Glutamatergic neuron (in vitro differentiated cells): ENCODE measurements at places on chromosomes 1 and 21. TPM values are rescaled to one million over a fixed set of nuclear protein-coding genes. Genes with fewer than 3 reads are reported as not detected.
A peak's percentile ranks its signal among the peaks of the same experiment; 100 is the strongest.

The AGBL4 gene
- 3.5 TPM for total RNA-seq

The PEAR1 gene
- 1.2 TPM for total RNA-seq

The SLC44A3 gene
- total RNA-seq, result 129 TPM

The RAB7B gene
- total RNA-seq, result not detected

The BEST4 gene
- total RNA-seq, result 0.88 TPM

The C1orf94 gene
- total RNA-seq, result not detected

The ADAMTS5 gene
- total RNA-seq, result 22.5 TPM

The CHI3L2 gene
- total RNA-seq, result not detected

The EFNA1 gene
- total RNA-seq, result 1.7 TPM

The PADI3 gene
- not detected for total RNA-seq

The ALDH4A1 gene
- total RNA-seq, result 28.9 TPM

The PDE4DIP gene
- total RNA-seq, result 163 TPM

The IL22RA1 gene
- total RNA-seq, result not detected

The C4BPA gene
- not detected for total RNA-seq

DNA sequence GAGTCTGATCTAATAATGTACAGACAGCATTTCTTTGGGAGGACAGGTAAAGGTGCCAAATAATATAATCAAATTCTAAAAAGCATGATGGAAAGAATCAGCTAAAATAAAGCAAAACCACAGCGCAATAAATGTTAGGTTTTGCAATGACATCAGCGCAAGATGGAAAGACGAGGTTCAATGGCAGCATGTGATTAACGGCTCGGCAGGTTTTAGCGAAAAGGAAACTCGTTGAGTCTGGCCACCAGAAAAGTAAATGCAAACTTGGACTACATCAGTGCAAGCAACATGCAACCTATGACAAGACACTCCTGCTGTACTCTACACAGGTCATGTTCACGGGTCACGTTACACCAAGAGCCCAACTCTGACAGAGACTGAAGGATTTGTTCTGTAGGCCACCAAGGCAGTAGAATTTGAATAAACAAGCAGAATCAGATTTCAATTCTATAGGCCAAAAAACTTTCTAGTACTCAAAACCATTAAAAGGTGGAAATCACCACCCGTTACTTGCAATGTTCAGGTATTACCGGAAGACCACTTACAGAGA lies 4.5 kb downstream of the SIPA1L2 start:
- DNase-seq, result no peak

DNA sequence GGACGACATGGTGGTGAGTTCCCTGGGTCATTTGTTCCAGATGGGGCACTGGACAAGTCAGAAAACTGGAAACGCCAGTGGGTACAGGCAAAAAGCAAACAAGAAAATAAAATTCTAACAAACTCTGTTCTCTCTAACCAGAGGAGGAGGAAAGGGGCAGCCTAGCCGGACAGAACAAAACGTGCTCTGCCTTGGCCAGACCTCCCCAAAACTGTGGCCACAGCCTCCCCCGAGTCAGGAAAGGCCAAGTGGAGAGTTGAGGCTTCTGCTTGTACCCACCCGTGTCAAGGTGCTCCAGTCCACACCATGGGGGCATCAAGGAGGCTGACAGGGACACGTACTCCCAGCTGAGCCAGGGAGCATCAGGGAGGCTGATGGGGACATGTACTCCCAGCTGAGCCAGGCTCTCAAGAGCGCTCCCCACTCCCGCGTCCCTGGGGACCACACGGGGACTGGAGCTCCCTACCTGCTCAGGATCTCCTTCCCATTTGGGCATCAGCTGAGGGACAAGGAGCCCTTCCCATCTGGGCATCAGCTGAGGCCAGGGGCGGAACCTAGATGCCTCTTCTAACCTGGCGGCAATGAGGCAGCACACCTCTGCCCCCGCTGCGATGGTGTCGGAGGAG lies 154.8 kb upstream of the COL6A1 start:
- DNase-seq, result no peak

GRCh38 chr1:157069601-157070000 lies 24.1 kb upstream of the ARHGEF11 start:
- DNase-seq, result no peak

- DNase-seq, result no peak
These were observed 86.4 kb downstream of the IER5 start for GRCh38 chr1:181174861-181175260.

DNA sequence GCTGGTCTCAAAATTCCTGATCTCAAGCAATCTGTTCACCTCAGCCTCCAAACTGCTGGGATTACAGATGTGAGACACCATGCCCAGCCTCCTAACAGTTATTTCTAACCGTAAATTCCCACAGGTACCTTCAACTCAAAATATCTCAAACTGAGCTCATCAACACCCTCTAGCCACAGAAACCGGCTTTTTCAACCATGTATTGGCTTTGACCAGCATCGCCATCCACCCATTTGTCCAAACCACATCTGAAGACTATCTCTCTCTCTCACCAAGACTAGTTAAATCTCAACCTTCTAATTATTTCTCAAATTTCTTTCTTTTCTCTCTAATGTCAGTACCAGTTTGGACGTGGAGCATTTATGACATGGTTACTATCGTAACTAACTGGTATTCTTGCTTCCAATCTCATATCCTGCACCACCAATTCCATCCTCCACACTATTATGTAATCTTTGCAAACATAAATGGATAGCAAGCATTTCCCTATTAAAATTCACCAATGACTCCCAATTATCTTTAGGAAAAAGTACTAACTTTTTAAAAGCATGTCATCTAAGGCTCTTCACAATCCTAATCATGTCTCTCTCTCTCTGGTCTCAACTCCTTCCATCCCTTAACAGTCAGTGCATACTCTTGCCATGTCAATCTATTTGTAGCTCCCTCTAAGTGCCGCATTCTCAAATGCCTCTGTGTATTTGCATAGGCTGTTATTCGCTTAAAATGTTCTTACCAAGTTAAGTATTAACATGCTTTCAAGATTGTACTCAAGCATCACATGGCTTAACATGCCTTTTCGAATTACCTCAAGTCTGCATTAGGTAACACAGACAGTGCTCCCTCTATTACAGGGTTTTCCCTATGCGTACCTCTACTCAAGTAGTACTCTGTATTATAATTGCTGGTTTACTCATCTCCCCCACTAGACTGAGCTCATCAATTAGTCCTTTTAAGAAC lies 18.1 kb downstream of the RSBN1 start:
- no peak for DNase-seq

DNA sequence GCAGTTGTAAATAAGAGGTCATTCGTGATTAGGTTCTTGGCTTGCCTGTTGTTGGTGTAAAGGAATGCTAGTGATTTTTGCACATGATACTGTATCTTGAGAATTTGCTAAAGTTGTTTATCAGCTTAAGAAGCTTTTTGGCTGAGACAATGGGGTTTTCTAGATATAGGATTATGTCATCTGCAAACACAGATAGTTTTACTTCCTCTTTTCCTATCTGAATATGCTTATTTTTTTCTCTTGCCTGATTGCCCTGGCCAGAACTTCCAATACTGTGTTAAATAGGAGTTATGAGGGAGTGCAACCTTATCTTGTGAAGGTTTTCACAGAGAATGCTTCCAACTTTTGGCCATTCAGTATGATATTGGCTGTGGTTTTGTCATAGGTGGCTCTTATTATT lies 576.1 kb upstream of the RGS18 start:
- DNase-seq, result no peak

- DNase-seq, result peak; percentile 83
These were observed 21.5 kb downstream of the STPG1 start for GRCh38 chr1:24391882-24392603.

- DNase-seq, result no peak
These were observed 10.5 kb upstream of the ARF1 start for GRCh38 chr1:228071839-228072657.

DNA sequence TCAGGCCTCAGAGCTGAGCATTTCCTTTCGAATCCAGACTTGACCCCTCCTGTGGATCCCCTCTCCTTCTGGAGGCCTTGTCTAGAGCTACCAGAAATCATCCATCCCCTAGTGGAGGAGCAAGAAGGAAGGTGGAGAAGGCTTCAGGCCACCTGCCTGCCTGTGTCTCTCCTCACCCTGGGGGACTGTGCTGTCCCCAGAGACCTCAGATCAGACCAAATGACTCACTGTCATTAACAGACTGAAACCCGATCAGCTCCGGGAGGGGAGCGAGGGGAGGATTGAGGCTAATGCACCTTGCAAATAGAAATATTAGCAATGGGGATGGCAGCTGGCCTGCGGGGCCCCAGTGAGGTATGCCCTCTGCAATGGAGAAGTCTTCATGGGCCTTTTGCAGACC lies 2.1 kb downstream of the MYBPH start:
- DNase-seq, result peak; percentile 64

DNA sequence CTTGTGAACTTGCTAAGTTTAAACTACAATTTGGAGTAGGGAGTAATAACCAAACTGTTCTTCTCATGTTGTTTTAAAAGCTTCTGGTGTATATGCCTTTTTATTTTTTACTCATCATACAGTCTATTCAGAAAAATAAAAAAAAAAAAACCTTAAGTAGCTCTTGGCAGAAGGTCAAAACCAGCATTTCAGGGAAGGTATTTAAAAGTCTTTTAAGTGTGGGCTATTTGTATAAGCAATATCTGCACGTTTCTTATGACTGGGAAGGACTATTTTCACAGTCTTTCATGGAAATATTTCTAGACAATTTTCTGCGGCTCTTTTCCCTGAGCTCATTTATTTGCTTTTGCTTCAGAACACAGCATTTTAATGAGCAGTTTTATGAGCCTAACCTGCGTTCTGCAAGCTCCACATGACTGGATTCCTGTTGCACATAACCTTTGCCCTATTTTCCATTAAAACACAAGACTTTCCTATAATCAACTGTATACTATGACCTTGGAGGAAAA lies 60.9 kb upstream of the C1orf105 start:
- DNase-seq, result no peak

DNA sequence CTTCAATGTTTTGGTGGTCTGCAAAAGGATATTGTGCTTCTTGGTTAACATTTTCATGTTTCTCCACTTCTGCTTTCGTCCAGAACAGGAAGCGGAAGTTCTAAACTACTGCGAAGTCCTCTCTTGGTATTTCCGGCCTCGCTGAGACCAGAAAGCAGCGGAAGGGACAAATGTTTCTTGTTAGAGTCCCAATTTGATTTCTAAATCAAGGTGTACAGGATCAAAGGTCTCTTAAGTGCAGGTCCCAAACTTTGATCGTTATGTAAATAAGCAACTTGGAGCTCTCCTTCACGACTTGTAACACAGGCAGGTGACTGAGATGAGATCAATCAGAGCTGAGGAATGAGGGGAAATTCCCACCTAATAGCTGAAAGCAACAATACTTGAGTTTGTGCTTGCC lies 40.1 kb upstream of the HMCN1 start:
- no peak for DNase-seq

GRCh38 chr1:3879787-3880428 lies 20.2 kb downstream of the C1orf174 start:
- no peak for DNase-seq

DNA sequence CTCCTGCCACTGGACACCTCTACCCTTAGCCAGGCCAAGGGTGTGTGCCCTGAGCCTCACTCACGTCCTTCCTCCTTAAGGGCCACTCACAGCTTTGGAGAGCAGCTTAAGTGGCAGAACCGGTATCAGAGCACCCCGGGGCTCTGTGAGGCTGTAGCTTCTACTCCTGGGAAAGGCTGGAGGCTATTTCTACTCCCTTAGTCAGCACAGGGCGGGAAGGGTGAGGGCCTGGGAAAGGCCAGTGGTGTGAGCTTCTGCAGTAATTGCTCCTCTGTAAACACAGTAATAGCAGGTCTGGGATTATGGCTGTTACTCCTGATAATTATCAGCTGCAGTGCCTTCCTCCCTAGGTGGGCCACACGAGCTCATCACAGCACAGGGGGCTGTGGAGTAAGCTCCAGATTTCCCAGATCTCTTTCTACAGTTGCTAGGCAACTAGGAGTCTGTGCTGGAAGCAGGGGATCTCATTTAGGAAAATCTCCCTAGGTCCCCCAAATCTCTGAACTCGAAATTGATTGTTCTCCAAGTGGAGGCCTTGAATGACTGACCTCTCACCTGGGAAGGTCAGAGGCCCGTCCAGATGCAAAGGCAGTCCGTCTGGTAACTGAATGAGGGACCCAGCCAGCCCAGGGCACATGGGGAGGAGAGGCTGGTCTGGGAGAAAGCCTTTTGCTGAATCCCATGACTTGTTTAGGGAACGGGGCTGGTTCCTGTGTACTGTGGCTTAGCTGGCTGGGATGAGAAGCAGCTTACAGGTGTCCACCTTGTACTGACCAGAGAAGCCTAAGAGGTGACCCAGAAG lies 29.3 kb downstream of the IER5 start:
- no peak for DNase-seq

DNA sequence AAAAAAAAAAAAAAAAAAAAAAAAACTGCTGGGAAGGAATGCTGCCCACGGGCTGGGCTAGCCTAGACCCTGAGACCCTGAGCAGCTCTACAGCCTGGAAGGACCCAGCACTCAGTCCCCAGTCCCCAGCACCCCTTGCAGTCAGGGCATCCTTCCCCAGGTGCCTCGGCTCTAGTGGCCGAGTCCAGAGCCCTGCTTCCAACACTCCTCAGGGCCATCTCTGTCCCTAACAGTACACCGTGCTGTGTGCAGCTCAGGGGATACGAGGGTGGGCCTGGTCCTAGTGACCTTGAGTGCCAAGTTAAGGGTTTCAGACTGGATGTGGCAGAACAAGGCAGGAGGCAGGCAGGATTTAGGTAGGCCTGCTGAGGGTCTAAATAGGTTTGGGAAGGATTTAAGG lies 50.2 kb upstream of the LRP8 start:
- no peak for DNase-seq

GRCh38 chr1:209564849-209565248 lies 18.7 kb upstream of the CAMK1G start:
- DNase-seq, result no peak

- DNase-seq, result no peak
These were observed 144.0 kb upstream of the ZNF648 start for GRCh38 chr1:182205351-182206022.

GRCh38 chr1:54615531-54616279 lies 7.6 kb downstream of the FAM151A start:
- DNase-seq, result no peak

- no peak for DNase-seq
These were observed 165.3 kb upstream of the USP24 start for GRCh38 chr1:55380355-55380970.

DNA sequence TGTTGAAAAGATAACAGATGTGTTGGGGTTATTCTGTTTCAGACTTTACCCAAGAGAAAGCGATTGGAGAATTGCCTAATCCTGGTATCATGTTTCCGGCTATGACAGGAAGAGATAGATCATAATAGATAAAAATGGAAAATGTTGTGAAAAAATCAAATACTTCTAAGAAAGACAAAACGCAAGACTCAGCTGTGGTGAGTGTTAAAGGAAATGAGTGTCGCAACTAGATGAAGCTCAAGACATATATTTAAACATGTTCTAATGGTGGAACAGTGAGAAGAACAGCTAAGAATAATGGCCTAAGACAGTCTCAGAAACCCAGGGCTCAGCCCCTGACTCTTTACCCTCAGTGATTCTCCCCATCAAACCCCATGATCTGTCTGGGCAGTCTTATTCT lies 426.7 kb upstream of the RUNX1 start:
- DNase-seq, result no peak

- no peak for DNase-seq
These were observed 220.5 kb upstream of the B3GALT2 start for GRCh38 chr1:193406901-193407300.

- DNase-seq, result peak; percentile 78
These were observed 30.5 kb downstream of the MROH7 start for GRCh38 chr1:54671985-54672608.
